Activated naive CD8-positive, alpha-beta T cell treated with anti-CD3 and anti-CD28 coated beads, Interleukin-2, amount 50 U/mL, for 24 hours (primary cell): ENCODE measurements at places on chromosomes 7 and 10.

DNA sequence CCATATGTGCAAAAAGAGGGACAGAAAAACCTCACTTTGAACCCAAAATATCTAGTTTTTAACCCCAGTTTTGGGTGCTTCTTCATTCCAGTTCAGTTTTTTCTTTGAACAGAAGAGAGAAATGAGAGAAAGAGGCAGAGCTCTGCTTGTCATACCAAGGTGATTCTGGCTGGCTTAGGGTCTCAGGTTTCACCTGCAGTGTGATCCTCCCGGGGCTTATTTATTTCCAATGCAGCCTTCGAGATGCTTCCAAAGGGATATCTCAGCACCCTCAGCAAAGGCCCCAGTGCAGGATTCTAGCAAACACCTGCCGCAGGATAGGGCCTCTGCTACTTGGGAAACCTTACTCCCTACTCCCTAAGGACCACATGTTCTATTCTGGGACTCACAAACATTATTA lies 131.3 kb downstream of the WDR11 start:
- no peak for DNase-seq

DNA sequence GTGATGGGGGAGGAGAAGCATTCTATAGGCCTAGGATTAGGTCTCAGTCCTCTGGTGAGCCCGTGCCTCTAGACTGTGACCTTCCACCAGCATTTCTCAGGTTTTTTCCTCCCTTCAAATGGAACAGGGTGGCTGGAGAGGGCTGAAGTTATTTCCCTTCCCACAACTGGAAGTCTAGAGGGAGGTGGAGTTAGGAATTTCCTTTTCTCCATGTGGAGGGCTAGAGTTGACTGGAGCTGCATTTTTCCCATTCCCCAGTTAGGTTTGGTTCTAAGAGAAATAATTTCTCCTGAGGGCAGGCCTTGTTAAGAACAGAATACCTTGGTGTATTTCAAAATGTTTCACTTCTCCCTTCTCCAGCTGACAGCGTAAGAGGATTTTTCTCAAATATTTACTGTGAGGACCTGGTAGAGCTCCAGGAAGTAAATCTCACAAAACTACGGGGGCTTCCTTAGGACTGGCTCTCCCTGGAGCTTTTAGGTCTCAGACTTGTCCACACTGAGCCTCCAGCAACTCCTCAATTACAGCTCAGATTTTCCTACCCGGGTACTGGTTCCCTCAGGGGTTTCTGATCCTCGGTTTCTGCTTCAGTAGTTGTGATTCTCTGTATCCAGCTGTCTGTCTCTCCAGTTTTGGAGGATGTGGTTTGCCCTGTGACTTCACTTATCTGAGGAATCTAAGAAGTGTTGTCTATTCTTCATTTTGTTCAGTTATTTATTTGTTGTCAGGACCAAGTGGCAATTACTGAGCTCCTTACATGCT lies 6.0 kb upstream of the REEP3 start:
- DNase-seq: no peak

- DNase-seq: no peak
These were observed 42.7 kb downstream of the FAM53B start for GRCh38 chr10:124701435-124701834.

GRCh38 chr7:33099154-33099940 lies 9.9 kb downstream of the RP9 start:
- no peak for DNase-seq

- DNase-seq: no peak
These were observed 116.1 kb upstream of the ACBD5 start for GRCh38 chr10:27356738-27357137.

DNA sequence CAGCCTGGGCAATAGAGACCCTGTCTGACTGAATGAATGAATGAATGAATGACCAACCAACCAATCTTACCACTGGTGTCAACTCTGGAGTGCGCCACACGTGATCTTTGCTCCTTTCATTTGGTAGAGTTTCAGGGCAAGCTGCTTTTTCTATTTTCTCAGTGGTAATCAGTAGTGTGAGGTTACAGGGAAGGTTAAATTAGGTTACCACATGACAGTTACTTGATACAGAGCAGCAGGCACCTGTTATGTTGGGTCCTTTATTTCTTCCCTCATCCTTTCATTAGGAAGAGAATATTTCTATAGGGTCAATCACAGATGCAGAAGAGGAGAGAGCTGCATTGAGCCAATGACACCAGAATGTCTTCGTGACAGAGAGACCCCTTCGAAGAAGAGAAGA lies 167.8 kb downstream of the KIAA1217 start:
- no peak for DNase-seq

GRCh38 chr7:7180725-7181449 lies 1.5 kb upstream of the C1GALT1 start:
- DNase-seq: no peak
